ENCODE measurements at places on chromosomes 6 and 20.

DNA sequence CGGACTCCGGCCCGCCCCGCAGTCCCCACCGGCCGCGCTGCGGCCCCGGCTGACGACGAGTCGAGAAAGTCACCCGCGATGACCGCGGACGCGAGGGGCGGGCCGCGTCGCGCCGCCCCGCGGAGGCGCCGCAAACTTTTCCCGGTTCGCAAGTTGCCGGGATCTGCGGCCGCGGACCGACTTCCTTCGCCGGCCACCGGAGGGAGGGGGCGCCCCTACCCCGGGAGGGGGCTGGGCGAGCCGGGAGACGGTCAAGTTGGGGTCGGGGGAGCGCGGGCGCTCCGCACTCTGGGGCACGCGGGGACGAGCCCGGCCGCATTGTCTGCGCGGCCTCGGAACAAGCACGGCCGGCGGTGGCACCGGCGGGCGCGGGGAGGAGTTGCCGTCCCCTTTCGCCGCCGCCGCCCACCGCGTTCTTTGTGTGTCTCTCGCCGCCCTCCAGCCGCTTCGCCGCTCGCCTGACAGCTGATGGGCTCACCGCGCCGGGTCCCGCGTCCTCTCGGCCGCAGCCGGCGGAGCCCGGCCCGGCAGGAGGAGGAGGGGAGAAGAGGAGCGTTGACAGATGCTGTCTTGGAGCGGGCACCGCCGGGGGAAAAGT is 131.6 kb downstream of the OGFRL1 start:
- DNase-seq: no peak

- no peak for DNase-seq
Measured at GRCh38 chr6:33057222-33058150, 16.0 kb downstream of the HLA-DPA1 start.

- no peak for DNase-seq
Measured at GRCh38 chr6:17971128-17972073, 16.0 kb downstream of the KIF13A start.

DNA sequence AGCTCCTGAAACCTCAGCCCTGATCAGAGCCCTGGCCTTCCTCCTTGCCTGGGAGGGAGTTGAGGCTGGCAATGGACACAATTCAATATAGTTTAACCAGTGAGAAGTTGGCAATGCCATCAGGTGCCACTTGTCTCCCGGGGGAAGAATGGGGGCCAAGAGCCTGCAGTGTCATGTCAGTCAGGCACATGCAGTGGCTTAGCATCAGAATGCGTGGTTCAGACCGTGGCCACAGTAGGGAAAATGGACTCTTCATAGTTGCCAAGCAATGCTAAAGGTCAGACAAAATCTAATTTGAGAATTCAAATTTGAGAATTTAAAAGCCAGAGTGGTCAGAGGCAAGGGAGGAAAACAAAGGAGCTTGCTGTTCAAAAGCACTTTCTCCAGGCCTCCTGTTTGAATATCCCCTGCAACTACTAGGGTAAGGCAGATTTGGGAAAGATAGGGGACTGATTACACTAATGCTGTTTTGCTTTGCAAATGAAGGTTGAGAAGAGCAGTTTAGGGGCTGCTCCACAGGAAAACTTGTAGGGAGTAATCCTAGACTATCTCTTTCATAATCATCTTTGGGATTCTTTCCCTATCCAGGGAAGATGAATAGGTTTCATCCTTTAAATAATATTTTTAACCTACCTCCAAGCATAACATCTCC is 33.1 kb upstream of the CLIC5 start:
- no peak for DNase-seq

GRCh38 chr6:16286151-16286522 is 47.8 kb downstream of the GMPR start:
- no peak for DNase-seq

- no peak for DNase-seq
Measured at GRCh38 chr20:32920066-32920465, 61.3 kb downstream of the EFCAB8 start.

DNA sequence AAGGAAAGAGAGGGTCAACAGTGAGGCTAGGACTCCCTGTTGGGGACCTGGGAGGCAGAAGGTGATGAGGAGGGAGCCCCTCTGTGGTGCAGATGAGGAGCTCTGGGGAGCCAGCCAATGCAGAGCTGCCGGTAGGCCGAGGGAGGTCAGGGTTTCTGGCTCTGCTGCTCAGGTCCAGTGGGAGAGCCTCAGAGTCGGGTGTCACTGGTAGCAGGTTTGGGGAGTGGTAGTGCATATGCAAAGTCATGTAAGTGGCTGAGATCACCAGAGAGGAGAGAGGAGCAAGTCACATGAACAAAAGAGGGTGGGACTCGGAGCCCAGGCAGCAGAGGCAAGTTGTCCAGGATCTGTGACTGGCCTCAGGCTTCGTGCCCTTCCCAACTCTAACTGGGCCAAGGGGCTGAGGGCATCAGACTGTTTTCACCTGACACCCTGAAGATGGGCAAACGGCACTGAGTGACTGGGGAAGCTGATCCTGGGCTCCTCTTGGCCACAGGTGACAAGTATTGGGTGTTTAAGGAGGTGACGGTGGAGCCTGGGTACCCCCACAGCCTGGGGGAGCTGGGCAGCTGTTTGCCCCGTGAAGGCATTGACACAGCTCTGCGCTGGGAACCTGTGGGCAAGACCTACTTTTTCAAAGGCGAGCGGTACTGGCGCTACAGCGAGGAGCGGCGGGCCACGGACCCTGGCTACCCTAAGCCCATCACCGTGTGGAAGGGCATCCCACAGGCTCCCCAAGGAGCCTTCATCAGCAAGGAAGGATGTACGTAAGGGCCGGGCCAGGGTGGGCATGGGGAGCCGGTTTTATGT is 6.6 kb downstream of the MMP24OS start:
- DNase-seq: no peak

GRCh38 chr6:6244624-6245023 is 75.8 kb downstream of the F13A1 start:
- DNase-seq: no peak

DNA sequence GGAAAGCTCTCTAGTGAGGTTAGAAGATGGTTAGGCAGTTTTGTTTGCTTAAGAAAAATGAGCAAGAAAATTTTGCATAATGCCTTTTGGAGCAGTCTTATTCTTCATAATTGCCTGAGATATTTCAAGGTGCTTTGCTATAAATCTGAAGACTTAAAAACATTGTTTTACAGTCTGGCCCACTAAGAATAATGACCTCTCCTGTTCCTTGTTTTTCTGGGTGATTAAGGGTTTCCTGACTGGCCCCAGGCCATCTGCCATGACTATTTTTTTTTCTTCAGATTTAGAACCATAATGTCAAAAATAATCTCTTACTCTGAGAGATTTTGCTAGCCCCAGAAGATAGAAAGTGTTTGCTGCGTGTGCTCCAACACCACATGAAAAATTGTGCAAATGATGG is 72.3 kb upstream of the CENPW start:
- DNase-seq: no peak

DNA sequence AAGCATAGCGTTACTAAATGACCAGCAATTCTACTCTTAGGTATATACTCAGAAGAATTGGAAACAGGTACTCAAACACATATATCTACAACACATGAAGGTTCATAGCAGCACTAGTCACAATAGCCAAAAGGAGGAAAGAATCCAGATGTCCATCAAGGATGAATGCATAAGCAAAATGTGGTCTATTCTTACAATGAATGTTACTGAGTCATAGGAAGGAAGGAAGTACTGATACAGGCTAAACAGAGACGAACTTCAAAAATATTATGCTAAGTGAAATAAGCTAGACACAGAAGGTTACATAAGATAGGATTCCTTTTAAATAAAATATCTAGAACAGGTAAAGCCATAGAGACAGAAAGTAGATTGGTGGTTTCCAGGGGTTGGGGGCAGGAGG is 93.5 kb downstream of the MAP3K7 start:
- no peak for DNase-seq

DNA sequence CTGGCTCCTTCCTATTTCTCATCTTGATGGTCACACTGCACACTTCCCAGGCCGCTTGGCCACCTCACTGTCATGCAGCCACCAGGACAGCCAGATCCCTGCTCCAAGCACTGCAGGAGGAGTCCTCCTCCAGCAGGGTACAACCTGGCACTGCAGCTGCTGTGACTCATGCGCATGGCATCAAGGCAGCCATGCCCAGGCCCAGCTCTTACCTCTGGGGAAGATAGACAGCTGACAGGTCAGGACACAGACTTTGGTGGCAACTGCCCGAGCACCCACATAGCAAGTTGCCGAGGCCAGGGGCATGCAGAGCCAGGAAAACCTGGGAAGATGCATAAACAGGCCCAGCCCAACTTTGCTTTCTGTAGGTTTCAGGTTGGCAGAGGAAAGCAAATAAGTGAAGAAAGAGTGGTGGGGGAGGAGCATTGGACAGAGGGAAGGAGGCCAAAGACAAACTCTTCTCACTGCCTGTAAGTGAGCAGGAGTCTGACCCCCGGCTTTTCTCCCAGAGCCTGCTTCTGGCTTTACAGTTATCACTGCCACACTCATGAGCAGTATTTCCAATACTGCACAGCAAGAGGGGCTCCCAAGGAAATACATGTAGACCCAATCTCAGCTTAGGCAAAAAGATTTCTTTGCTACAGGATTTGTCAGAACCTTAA is 38.8 kb downstream of the SLC22A3 start:
- no peak for DNase-seq

GRCh38 chr6:46932526-46933319 is 11.0 kb upstream of the ADGRF5 start:
- no peak for DNase-seq

DNA sequence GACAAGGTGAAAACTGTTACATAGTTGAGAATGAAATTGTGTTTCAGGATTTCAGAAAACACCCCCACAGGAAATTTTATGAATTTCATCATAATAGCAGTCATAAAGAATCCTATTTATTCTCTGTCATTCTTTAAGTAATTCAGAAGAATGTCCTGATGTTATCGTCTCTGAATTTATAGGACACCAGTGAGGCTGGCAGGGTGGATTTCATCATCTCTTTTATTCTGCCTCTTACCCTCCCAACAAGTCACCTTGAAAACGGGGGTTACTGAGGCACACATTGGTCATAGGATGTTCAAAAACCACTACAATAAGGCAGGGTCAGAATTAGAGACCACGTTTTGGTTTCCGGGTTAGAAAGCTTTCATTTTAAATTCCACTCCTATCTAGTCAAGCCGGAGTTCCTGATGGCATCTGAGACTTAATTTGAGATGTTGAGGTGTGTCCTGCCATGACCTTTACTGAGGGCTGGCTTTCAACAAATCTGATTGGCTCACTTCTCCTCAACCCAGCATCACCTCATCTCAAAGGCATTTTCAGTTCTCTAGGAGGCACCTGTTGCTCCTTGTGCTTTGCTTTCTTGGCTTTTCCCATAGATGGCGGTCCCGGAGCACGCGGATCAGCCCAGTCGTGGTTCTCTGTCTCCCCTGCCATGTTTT is 230.6 kb upstream of the SUPT3H start:
- DNase-seq: no peak

DNA sequence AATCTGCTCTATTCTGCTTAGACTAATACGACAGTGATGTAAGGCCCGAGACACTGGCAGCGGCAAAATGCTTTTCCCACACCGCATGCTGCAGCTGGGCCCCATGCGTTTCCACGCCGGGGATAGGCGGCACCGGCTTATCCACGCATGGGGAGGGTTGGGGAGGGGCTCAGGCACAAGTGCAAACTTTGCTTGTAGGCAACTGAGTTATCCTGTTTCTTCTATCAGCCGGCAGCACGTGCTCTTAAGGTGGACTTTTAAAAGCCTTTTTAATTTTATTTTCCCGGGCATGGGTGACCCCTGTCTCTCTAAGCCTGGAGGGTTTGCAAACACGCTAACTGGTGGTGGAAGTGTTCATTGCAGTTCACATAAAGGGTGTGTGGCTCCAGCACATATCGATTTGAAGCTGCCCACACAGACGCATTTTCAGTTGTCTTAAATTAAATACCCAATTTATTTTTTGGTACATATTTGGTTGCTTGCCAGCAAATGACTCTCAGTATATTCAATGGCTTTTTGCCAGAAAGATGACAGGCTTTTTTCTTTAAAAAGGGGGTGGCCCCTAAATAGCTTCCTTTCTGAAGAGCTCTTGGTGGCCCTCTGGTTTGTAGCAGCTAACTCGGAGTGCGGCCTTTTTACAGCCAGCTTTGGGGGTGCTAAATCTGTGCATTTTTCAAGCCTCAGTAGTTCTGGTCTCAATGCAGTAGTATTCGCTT is 561.8 kb upstream of the AGPAT4 start:
- no peak for DNase-seq

DNA sequence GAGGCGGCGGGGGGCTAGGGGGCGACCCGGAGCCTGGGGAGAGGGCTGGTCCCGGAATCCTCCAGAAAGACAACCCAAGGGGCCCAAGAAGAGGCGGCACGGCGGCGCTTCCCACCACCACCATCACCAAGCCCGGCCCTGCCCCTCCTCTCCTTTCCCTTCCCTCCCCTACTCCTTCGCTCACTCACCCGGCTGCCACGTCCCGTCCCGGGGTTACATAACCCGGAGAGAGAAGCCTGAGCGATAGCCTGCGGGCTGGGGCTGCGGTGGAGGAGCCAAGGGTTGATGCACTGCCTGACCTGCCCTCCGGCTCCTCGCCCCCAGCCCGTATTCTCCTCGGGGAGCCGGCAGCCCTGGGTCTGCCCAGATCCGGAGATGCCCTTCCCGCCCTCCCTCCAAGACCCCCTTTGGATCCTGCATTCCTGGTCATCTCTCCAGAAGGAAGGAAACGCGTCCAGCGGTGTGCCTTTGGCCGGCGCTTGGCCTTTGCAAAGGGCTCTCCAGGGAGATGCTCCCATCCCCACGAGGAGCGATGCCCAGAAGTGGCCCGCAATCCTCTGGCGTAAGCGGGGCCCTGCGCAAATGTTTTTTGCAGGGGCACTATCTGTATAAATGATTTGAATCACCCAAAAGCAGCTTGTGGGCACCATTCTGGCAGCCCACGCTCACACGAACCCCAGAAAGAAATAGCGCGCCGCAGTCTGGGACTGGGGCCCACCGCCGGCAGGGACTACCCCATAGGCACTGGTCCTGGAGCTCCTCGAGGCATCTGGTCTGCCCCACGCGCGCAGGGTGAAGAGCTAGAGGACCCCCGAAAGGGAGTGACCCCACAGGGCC is 4.6 kb upstream of the CPXM1 start:
- DNase-seq: no peak

GRCh38 chr6:93621442-93621841 is 202.1 kb upstream of the EPHA7 start:
- DNase-seq: no peak

GRCh38 chr6:133242637-133243585 is 1.8 kb downstream of the EYA4 start:
- DNase-seq: no peak

DNA sequence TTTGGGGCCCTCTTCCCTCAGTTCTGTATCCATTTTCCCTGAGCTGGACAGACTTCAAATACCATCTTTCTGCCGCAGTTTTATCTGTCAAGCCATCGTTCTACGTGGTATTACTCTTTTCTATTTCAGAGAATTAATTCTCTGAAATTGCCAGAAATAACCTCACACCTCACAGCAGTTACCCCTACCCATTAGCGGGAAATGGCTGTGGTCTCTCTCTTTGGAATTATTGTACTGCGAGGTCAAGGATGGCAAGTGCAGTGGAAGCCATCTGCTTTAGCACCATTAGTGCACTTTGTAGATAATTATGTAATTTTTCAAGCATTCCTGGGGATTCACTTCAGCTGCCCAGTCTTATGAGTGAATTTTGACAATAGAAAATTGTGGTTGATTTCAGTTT is 147.8 kb upstream of the CDH4 start:
- DNase-seq: no peak

GRCh38 chr6:123901436-123901835 is 97.8 kb downstream of the NKAIN2 start:
- no peak for DNase-seq
